ENCODE measurements at places on chromosomes 2 and 18.

GRCh38 chr2:83323038-83323437 lies 1136.0 kb downstream of the SUCLG1 start:
- DNase-seq = no peak

GRCh38 chr18:9839853-9840252 lies 45.9 kb upstream of the TXNDC2 start:
- DNase-seq = no peak

DNA sequence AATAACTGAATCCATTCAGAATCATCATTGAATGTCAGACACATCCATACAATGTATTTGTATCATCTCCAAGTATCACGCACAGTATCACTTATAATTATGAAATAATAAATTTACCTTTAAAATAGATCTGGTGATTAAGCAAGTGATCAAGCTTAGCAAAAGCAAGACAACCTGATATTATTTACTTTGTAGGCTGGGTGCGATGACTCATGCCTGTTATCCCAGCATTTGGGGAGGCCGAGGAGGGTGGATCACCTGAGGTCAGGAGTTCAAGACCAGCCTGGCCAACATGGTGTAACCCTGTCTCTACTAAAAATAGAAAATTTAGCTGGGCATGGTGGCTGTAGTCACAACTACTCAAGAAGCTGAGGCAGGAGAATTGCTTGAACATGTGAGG lies 421.0 kb upstream of the NETO1 start:
- DNase-seq = peak; percentile 76

- no peak for DNase-seq
These were observed 383.0 kb upstream of the LRRTM1 start for GRCh38 chr2:80687524-80687923.

DNA sequence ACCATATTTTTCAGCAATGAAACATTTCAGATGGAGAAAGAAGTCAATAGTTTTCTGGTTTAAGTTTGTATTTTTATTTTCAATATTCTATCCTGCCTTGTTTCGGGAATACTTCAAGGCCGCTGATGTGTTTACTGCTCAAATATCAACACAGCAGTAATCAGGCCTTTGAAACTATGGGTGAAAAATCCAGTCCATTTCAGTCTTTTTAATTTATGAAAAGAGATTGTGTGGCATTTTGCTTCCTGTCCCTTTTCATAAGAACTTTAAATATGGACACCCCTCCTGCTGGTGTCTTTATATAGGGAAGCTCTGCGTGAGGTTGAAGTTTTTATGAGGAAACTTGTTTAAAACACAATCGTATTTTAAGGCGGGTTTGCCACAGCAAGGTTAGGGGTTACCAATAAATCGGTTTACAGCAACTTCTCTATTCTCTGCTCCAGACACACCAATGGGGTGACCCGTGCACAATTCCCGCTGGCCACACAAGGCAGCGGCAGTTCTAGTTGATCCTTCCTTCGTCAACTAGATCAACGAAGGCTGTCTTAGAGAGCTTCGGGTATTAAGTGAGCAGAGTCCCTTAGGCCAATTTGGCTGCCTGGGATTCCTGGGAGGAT lies 1.2 kb upstream of the TANC1 start:
- no peak for DNase-seq

GRCh38 chr2:164881524-164881923 lies 39.9 kb upstream of the COBLL1 start:
- no peak for DNase-seq

DNA sequence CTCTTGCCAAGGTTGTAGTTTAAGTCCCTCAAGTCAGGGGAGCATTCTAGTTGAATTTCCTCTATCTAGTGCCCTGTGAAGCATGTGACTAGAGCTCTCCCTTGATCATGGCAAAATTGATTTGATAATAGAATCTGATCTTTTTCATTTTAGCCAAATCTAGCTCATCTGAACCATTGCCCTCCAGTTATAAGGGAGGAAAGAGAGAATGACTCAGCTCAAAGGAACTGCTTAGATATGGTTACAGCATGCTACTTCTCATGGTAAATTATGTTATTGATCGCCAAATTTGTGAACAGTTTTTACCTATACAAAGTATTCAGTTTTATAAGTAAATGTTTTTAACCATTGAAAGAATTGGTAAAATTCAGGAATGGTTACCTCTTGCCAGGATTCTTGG lies 100.8 kb downstream of the GPR39 start:
- no peak for DNase-seq

DNA sequence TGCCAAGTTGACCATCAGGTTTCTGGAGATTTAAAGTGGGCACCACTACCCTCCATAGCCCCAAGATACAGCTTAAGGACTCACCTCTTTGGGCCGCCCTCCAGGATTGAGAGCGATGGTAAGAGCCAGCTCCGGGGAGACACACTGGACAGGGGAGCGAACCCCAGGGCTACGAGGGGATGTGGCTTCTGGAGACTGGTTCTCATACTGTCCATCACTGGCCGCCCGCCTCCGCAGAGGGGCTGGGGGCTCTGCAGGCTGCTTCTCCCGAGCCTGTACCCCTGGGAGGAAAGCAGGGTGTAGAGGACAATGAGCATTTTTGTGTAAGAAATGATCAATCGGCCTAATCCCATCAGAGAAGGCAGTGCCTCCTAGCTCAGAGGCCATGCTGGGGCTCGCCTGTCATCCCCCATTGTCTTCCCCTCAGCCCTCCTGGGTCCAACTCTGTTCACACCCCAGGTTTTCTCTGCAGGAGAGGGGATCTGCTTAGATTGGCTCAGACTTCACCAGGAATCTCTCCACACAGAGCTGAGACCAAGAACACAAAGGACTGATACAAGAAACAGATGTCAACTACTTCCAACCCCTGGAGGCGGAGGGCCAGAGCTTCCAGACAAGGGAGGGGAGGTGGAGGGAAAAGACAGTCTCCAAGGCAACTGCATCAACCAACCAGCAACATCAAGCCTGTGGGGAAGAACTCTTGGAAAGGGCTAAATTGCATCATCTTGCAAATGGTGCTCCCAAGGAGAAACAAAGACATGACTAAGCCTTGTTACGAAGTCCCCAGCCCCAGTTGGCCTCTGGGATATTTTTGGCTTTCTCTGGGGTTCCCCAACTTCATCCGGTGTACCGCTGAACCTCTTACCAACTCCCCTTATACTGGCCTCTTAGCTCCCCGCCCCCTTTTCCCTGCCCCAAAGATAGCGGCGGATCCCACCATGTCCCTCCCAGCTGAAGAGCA lies 166.6 kb downstream of the TNS1 start:
- no peak for DNase-seq

- peak; percentile 26 for DNase-seq
These were observed 15.1 kb downstream of the CLIP4 start for GRCh38 chr2:29130295-29130694.

- DNase-seq = no peak
These were observed 178.2 kb downstream of the TDRD15 start for GRCh38 chr2:21301871-21302455.

- DNase-seq = no peak
These were observed 95.7 kb downstream of the MYCN start for GRCh38 chr2:16035747-16036745.

DNA sequence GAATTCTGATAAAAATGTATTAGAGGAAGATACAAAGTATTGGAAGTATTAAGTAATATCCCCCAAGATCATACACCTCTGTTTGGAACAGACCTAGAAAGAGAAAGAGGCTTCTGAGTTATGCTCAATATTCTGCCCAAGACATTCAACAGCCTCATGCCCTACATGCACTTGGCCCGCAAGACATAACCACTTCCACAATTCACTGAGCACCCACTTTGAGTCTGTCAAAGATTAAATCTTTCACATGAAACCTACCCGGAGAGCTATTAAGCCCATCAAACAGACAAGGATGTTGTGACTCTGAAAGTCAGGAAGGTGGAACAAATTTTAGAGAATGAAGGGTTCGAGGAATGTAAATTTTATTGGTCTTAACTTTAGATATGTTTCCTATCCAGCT lies 344.7 kb upstream of the SYT4 start:
- DNase-seq = no peak

DNA sequence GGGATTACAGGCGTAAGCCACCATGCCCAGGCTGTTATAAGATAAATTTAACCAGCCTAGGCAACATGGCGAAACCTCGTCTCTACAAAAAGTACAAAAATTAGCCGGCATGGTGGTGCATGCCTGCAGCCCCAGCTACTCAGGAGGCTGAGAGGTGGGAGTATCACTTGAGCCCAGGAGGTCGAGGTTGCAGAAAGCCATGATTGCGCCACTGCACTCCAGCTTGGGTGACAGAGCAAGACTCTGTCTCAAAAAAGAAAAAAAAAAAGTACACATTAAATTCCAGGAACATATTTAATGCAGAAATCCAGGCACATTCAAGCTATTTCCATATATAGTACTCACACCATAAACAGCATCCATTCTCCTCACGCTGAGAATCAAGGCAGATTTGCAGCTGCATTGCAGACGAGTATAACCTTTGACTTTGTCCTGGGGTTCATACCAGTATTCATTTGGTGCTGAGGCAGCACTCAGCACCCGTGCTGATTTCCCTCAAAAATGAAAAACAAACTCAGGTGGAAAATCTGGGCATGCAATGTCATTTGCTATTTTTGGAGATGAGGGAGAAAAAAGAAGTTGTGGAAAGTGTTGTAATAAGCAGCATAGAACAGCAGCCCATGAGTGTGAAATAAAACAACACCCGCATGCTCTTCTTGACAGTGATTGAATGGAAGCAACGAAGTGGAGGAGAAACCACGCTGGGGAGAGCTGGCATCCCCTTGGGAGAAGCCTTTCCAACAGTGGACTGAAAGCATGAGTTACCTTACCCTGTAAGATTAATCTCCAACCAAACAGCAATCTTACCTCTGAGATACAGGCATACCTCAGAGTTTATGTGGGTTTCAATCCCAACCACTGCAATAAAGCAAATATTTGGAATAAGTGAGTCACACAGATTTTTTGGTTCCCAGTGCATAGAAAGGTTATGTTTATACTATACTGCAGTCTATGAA lies 46.8 kb upstream of the ANXA4 start:
- peak; percentile 36 for DNase-seq

- DNase-seq = peak; percentile 53
These were observed 138.0 kb upstream of the KLHL14 start for GRCh38 chr18:32910694-32911296.

GRCh38 chr2:151032741-151033191 lies 228.9 kb downstream of the RBM43 start:
- DNase-seq = peak; percentile 29

DNA sequence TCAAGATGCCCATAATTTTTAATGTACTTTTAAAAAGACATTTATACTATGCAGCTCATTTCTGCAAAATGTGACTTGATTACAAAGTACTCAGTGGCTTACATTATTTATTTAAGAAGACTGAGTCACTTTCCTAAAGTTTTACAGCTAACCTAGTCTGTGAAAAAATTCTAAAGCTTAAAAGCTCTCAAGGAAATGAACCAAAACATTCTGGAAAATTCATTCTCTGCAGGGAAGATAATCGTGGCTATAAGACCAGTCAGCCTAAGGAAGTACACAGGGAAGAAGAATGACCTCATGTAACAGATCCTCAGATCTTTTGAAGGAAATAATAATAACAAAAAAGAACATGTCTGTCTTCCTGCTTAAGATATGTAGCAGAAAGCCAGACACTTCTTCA lies 232.1 kb upstream of the STK17B start:
- DNase-seq = peak; percentile 2

DNA sequence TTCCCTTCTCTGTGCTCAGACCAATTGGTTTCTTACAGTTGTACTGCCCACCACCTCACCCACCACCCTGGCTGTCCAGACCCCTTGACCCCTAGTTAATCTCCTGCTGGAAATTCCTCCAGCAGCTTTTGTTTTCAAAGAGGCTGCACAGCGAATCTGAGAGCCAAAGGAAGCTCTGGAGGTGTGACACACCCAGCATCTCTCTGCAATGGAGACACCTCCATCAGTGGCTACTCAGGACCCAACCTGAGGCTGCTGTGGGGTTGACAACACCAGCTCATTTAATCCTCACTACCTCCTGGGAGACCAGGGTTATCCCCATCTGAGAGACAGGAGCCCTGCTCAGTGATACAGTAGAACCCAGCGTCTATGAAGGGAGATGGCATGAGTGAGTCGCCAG lies 86.4 kb downstream of the BIN1 start:
- DNase-seq = no peak

GRCh38 chr2:86280191-86280667 lies 57.2 kb downstream of the REEP1 start:
- no peak for DNase-seq

- no peak for DNase-seq
These were observed 75.3 kb upstream of the SIX3 start for GRCh38 chr2:44866152-44866551.

- peak; percentile 71 for DNase-seq
These were observed 17.7 kb downstream of the ST6GAL2 start for GRCh38 chr2:106868275-106868674.

DNA sequence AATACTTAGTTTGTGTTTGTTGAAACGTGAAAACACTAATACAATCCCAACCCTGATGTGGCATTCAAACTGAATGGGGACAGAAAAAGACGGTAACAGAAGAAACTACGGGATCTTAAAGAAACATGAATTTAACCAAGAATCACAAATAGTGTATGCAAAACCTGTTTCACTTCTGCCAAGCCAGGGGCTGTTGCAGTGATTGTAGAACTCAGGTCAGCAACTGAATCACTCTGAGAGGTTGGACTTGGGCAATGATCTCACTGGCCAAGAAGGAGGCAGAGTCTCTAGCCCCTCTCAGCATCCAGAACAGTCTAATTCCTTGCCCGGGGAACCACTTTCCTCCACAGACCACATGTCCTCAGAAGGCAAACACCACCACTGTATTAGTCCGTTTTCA lies 54.9 kb upstream of the CRIM1 start:
- DNase-seq = no peak

DNA sequence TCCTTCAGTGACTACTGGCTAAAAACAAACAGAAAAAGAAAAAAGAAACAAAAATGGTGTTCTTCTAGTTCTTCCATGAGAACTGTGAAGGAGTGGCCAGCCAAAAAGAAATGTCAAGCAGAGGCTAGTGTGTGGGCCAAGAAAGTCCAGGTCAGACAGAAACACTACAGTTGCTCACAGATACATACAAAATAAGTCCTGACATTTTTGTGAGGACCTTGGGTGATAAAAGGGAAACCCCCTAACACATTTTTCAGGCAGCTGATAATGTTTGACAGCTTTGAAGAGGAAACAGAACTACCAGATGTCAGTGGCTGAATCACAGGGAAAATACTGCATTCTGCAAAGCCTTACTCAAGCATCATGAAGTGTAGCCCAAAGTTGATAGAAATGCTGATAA lies 28.1 kb downstream of the ARHGAP25 start:
- DNase-seq = no peak

GRCh38 chr18:13513021-13513420 lies 213.3 kb downstream of the FAM210A start:
- peak; percentile 61 for DNase-seq

GRCh38 chr18:63322908-63323634 lies 3.5 kb upstream of the BCL2 start:
- peak; percentile 93 for DNase-seq
